ENCODE measurements at places on chromosomes 1 and 21.

DNA sequence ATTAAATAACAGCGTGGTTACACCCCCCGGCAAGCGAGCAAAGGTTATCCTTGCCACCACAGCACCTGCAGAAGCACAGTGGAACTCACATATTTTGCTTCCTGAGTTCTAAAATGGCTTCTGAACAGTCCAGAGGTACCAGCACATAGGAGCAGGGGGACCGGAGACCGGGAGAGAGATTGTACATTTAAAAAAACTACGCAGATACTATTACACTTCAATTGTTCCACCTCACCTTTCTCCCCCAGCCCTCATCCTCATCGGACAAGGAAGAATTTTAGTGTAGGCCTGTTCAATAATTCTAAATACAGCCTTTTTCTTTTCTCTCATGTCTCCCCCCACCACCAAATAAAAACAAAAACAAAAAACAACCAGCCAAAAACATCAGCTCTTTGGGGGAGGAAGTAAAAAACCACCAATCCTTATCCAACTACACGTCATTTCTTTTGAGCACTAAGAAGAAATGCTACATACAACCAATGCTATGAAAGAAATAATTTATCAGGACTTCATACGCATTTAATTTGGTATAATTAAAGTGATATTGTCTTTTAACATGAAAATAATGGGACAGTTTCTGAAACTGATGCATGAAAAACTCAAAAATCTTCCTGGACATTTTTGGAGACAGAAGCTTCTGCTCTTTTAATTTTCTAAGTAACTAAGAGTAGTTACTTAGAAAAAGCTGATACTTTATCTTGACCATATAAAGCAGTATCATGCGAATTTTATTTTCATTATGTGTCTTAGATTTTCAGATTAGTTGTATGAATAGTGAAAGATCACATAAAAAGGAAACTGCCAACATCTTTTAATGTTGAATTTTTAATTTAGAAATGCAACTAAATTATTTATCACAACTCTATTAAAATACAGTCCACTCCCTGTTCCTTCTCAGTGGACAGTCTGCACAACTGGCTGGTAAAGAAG is 9.1 kb downstream of the CDKN2C start:
- no peak for DNase-seq

DNA sequence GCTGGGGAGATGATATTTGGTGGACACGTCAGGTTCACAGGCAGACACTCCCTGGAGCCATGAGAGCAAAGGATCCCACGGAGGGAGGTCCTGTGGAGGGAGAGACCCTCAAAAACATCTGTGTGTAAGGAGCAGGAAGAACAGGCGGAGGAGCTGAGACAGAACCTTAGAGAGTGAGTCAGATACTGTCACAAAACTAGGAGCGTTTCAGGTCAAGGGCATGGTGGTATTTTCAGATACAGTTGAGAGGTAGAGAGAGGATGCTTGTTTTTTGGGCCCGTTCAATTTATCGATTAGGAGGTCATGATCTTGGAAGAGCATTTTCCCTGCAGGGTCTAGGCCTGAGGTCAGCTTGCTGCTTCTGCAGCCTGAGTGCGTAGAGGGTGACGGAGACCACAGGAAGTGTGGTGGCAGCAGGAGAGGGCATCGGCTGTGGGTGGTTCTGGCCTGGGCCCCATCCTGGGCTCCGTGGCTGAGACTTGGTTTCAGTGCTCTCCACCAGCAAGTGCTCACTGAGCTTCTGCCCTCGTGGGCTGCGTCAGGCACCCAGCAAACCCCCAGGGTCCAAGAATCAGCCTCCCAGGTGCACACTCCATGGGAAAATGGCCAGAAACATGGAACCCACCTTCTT is 39.9 kb downstream of the SPSB1 start:
- DNase-seq = no peak

GRCh38 chr1:24745711-24746413 is 615 bp downstream of the CLIC4 start:
- DNase-seq = no peak

GRCh38 chr21:44405091-44405947 is 50.0 kb upstream of the LRRC3 start:
- no peak for DNase-seq

All from effector memory CD8-positive, alpha-beta T cell (primary cell).